Amygdala (tissue), 56 donors: ENCODE measurements at places on chromosomes 12 and 14.
A peak's percentile ranks its signal among the peaks of the same experiment; 100 is the strongest.

DNA sequence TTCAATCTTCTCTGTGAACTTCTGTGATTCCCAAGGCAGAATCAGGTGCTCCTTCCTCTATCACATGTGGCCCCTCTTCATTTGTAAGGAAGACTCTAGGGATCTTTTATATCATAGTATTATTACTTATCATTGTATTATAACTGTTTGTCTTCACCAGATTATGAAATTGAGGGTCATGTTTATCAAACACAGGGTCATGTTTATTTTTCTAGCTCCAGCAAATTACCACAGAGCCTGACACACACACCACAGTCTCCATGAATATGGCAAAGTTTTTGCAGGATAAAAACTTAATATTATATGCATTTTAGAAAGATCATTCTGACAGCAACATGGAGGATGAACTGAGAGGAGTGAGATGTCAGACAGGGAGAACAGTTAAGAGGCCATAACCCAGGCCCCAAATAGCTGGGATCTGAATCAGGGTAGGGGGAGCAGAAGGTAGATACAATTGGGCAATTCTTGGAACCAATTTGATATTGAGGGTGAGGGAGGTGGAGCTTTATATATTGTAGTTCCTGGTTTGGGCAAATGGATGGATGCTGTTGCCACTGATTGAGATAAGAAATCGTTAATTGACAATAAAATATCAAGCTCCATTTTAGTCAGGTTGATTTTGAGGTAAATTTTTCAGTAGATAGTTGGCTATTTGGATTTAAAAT is 130.7 kb downstream of the DHRS2 start:
- no peak for DNase-seq

GRCh38 chr12:113874999-113875561 is 91.0 kb downstream of the RBM19 start:
- no peak for DNase-seq

GRCh38 chr12:39237004-39237403 is 205.9 kb downstream of the KIF21A start:
- DNase-seq, result no peak

GRCh38 chr12:46332260-46332659 is 40.3 kb downstream of the SLC38A2 start:
- no peak for DNase-seq

DNA sequence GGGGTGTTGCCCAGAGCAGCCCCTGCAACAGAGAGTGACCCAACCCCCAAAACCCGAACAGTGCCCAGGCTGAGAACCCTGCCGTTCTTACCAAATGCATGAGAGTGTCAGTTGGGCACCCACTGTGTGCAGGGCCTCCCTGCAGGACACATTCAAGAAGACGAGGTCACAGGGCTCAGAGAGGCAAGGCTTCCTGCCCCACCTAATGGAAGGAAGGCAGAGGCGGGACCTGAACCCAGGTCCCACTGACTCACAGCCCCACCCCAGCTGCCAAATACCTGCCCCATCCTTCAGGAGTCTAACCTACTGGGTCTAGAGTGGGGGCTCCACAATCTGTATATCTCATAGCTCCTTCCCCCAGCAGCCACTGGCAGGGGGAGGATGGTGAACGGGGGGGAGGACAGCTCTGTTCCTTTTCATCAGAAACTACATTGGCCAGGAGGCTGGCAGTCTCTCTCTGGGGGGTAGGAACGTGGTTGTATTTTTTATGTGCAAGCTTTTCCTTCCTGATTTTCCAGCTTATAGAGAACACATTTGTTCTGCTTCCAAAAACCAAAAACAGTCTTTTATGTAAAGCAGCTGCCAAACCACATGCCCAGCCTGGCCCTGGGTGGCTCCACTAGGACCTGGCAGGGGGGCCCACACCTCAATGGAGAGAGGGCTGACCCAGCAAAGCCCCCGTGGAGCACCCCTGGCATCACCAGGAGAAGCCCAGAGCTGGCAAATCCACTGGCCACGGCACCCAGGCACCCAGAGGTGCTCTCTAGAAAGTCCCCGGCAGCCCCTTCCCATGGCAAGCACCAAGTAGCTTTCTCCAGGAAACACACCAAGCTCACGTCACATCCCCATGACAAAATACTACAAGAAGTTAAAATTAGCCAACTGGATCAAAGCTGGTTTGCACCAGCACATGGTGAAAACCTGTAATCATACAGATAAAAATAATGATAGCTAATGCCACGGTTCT is 17.0 kb downstream of the NCOR2 start:
- DNase-seq, result no peak

DNA sequence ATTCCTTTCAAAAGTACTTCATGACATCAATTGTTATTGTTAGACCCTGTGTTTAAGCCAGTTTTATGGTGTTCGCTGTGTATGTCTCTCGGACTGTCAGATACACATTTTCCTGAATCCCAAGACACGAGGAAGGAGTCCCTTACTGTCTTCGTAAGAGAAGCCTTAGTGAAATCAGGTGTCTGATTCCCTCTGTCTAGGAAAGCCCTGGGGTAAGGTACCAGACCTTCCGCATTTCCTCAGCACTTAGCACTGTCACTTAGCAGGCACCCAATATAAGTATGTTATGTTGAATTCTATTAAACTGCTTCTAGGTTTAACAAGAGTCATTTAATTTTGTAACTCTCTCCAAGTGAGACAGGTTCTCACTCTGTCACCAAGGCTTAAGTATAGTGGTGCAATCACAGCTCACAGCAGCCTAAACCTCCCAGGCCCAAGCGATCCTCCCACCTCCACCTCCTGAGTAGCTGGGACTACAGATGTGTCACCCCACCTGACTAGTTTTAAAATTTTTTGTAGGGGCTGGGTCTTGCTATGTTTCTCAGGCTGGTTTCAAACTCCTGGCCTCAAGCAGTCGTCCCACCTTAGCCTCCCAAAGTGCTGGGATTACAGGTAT is 111.0 kb downstream of the BBS10 start:
- DNase-seq, result no peak

DNA sequence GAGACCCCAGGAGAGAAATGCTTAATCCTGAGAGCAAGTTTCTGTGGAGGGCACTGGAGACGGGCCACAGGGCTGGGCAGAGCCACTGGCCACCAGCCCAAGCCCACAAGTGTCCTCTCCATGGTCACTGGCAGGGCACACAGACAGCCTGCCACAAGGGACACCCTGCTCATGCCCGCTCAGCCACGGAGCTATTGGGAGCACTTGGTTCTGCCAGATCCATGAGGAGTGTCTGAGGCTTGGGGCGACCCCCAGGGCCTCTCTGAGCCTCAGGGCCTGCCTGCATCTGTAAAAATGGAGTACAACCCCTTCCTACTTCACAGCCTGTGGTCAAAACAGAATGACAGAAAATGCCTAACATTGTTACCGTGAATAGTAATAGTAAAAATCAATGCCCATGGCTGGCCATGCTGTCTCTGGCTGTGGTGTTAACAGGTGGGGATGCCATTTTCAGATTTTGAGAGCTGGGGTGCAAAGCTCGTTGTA is 3.2 kb downstream of the PGF start:
- no peak for DNase-seq

DNA sequence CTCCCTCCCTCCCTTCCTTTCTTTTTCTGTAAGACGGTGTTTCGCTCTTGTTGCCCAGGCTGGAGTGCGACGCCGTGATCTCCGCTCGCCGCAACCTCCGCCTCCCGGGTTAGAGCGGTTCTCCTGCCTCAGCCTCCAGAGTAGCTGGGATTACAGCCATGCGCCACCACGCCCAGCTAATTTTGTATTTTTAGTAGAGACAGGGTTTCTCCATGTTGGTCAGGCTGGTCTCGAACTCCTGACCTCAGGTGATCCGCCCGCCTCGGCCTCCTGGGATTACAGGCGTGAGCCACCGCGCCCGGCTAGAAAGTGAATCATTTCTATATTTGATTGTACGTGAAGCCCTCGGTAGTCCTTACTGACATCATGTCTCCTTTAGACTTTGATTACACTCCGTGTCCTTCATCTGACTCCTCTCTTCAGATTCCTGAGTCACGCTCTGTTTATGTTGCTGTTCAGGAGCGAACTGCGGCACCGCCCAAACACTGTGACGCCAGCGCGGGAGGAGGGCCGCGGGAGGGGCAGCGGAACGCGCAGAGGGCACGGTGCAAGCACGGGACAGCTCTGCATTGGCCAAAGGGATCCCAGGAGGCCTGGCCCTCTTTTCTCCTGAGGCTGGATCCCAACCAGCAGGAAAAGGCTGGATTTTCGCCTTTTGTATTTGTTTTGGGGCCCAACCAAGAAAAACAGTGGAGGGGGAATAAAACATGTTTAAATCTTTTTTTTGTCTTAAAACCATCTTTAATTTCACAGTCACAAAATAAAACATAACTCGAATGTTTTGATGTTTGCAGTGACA is 538 bp upstream of the GABARAPL1 start:
- DNase-seq, result peak; percentile 60

DNA sequence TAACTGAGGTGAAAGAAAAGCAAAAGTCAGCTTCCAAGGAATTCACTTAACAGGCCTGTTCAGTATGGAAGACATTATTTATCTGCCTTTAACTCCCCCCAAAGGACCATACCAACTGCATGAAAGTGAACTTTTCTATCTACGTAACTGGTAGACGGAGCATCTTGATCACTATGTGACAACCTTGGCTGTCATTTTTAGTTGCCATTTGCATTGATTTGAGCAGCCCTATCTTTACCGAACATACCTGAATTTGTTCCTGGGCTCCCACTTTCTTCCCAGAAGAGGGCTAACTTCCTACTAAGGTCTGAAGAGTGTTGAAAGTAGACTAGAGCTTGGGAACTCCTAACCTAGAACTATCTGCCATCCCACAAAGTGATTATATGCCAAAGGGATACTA is 9.4 kb downstream of the SRSF9 start:
- DNase-seq, result no peak

DNA sequence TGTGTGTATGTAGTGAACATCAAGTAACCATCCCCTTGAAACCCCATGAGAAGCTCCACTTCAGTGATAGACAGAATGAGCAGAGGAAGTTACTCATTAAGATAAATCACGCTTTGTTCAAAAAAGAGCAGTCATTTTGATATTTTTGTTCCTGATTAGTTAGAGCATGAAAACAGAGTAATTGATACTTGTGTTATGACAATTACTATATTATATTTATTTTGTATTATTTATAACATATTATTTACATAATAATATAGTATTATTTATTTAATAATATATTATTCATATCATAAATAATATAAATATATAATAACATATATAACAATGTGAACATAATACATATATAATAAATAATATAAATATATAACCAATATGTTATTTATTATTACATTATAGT is 580.9 kb downstream of the SOX5 start:
- no peak for DNase-seq

GRCh38 chr12:78871566-78871965 is 7.0 kb downstream of the SYT1 start:
- no peak for DNase-seq

DNA sequence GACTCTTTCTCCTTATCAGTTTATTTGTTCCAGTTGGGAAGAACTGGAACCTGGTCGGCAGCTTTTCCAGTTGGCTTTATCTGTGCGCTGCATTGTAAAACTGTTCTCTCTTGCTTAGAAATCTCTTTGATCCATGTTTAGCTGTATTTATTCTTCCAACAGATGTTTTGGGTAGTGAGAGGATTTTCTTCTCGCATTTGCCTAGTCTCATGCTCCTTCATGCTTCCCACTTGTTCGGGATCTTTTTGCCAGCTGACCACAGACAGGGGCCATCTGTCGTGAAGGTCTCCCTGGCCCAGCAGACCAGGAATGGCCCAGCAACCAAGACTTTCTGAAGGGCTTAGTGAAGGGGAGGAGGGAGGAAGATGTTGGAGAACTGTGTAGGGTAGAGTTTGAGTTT is 21.6 kb downstream of the NTF3 start:
- no peak for DNase-seq

DNA sequence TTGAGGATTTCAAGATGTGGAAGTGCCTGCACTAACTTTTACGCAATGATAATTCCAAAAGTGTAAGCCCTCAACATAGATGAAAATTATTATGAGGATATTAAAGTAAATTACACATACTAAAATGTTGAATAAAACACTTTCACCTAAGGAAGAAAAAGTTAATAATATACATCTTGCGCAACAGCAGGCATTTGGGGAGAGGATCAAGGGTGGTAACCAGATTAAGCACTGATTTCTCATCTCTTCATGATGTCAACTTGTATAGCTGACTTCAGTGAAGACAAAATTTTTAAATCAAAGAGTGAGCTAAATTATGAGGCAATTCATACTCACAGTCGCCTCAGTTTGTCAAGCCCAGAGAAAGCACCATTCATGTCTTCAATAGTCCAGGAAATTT is 33.8 kb downstream of the LRIG3 start:
- no peak for DNase-seq

DNA sequence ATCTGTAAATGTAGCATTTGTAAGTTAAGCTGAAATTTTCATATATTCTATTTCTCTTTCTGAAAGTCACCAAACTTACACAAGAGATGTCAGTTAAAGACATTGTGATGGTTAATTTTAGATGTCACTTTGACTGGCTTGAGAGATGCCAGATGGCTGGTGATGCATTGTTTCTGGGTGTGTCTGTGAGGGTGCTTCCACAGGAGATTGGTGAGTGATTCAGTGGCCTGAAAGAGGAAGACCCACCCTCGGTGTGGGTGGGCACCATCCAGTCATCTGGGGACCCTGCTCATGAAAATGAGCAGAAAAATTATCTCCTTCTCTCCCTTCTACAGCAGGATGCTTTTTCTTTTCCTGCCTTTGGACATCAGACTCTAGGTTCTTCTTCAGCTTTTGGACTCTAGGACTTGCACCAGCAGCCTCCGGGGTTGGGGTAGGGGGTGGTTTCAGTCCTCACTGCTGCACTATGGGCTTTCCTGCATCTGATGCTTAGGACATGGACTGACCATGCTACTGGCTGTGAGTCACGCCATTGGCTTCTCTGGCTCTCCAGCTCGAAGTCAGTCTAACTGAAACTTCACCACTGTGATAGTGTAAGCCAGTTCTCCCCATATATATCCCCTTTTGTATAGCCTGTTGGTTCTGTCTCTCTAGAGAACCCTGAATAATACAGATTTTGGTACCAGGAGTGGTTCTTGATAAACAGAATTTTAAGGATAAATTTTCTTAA is 20.9 kb downstream of the PDE6H start:
- DNase-seq, result no peak

DNA sequence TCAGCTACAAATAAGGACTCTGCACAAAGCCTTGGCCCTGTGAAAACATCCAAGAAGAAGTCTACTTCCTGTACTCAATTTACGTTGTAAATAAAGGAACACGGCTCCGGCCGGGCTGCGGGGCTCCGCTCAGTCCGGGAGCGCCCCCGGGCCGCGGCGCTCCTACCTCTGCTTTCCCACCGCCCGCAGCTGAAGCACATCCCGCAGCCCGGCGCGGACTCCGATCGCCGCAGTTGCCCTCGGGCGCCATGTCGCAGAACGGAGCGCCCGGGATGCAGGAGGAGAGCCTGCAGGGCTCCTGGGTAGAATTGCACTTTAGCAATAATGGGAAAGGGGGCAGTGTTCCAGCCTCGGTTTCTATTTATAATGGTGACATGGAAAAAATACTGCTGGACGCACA is 502.3 kb upstream of the FOXG1 start:
- no peak for DNase-seq

GRCh38 chr12:107921062-107921461 is 146.6 kb downstream of the ASCL4 start:
- no peak for DNase-seq

- no peak for DNase-seq
Measured at GRCh38 chr12:32568228-32568627, 110.9 kb upstream of the DNM1L start.
